Esophagus squamous epithelium (tissue), 5 donors: ENCODE measurements at places on chromosomes 3 and 15. TPM values are rescaled to one million over a fixed set of nuclear protein-coding genes. Genes with fewer than 3 reads are reported as not detected.

GOLGA8R gene
- total RNA-seq = 1.1 TPM

ARID3B gene
- total RNA-seq = 7.5 TPM

POPDC2 gene
- total RNA-seq = 0.18 TPM

DNA sequence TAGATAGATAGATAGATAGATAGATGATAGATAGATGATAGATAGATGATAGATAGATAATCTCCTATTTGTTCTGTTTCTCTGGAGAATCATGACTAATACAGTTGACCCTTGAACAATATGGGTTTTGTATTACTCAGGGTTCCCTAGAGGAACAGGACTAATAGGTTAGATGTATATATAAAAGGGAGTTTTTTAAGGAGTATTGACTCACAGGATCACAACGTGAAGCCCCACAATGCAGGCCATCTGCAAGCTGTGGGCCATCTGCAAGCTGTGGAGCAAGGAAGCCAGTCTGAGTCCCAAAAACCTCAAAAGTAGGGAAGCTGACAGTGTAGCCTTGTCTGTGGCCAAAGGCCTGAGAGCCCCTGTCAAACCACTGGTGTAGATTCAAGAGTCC lies 67.6 kb downstream of the PYDC2 start:
- no peak for DNase-seq
- H3K36me3 ChIP-seq = no peaks in the 10 kb centered on the region
- H3K27me3 ChIP-seq = no peaks in the 10 kb centered on the region
- no peaks in the 10 kb centered on the region for H3K4me1 ChIP-seq
- no peak overlapping the region for H3K27ac ChIP-seq
- H3K4me3 ChIP-seq = no peak overlapping the region

GRCh38 chr15:50119063-50120040 lies at the start of gene ATP8B4:
Gene ATP8B4, minus strand, starts transcription at chr15:50119233. Its CDS starts 12,267 bp downstream, at chr15:50106966.
- no peaks in the 10 kb centered on the region for H3K27me3 ChIP-seq
- no peak within 1 kb of the TSS for H3K27ac ChIP-seq
- H3K4me3 ChIP-seq = no peak within 1 kb of the TSS
- no peaks in the 10 kb centered on the region for H3K4me1 ChIP-seq

- no peak for DNase-seq
- no peak overlapping the region for H3K27ac ChIP-seq
- H3K4me1 ChIP-seq = no peaks in the 10 kb centered on the region
- no peaks in the 10 kb centered on the region for H3K27me3 ChIP-seq
- H3K4me3 ChIP-seq = no peak overlapping the region
- no peaks in the 10 kb centered on the region for H3K36me3 ChIP-seq
Observed at GRCh38 chr3:193165431-193166120, 75.4 kb upstream of the PLAAT1 start.

DNA sequence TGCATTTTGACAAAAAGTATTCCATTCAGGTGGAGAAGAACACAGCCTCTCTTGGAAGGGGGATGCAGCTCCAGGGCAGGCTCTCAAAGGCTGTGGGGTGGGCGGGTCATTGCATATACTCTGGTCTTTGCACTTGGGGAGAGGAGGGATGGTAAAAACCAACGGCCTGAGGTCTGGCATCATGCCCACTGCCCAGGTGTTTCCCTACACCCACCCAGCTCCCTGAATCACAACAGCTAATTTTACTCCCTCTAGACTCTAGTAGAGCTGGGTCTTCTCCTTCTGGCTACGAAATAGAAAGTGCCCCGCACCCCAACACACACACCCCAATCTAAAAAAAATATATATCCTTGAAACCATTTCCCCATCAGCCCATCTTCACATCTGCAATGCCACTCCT lies 1.0 kb downstream of the MYLK start:
- peaks cover 13% of the 10 kb centered on the region for H3K4me1 ChIP-seq
- no peak overlapping the region for H3K4me3 ChIP-seq
